ENCODE measurements at places on chromosomes 12 and 14.

- DNase-seq, result no peak
These were observed 10.4 kb downstream of the PAX9 start for GRCh38 chr14:36672095-36672494.

DNA sequence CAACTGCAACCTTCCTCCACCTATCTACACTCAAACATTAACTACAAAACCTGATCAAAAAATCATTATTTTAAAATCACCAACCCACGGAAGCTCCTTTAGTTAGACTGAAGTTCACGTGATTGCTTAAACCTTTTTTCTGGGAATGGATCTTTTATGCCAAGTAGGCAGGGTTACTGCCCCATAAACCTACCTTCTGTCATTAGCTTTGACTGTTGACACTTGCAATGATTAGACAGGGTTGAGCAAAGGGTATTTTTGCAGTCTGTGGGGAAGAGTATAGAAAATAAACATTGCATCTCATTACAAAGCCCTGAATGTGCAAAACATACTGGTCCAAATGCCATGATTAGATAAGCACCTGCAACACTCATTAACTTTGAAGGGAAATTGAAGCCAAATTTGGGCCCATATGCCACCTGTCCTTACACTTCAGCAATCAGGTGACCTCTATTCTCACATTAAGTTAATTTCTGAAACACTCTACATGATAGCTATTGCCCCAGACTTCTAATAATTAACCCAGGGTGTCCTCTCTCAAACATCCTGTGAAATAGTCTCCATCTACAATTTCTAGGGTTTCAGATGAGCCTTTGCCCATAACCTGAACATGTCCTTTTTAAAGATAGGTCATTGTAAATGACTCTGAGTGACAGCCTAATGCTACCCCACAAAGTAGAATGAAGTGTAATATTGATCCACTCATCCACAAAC lies 156.0 kb upstream of the PLEKHG7 start:
- DNase-seq, result no peak

GRCh38 chr12:131221061-131221956 lies 267.6 kb downstream of the ADGRD1 start:
- no peak for DNase-seq

DNA sequence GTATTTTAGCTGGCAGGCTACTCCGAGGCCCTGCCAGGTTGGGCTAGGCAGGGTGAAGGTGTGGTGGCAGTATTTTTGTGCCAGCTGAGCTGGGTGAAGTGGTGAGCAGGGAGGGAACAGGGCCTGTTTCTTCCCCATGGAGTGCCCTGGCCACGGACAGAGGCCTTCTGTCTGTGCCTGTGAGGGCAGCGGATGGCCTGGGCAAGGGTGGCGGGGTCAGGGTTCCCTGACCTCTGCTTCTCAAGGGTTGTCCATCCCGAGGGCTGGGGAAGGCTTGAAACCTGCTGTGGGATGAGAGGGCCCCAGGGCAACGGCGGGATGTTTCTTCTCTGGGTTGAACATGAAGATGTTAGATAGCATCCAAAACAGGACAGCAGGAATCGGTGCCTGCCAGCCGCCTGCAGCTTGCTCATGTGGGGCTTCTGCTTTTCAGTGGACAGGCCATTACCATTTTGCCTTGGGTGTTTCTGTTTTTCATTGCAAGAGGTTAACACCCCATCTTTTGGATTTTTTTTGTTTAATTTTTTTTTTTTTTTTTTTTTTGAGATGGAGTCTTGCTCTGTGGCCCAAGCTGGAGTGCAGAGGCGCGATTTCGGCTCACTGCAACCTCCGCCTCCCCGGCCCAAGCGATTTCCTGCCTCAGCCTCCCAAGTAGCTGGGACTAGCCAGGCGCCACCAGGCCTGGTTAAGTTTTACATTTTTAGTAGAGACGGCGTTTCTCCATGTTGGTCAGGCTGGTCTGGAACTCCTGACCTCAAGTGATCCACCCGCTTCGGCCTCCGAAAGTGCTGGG lies 3.3 kb downstream of the MTA1 start:
- no peak for DNase-seq

GRCh38 chr14:104101651-104102281 lies 16.3 kb downstream of the ASPG start:
- DNase-seq, result no peak

DNA sequence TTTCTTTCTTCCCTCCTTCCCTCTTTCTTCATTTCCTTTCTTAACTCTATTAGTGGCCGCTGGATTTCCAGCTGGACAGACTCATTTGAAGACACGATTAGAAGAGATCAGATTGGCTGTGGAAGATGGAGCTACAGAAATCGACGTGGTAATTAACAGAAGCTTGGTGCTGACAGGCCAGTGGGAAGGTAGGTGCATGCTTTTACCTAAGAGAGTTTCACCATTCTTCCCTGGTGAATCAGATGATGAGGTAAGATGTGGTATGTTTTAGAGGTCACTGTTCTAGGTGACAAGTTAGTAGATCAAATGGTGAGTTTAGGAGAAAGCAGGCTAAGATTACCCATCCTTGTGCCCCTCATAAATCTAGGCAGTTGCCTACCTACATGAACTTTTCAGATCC lies 51.6 kb downstream of the DERA start:
- DNase-seq, result no peak

- DNase-seq, result no peak
These were observed 180.6 kb downstream of the AKAP6 start for GRCh38 chr14:32509632-32510187.

GRCh38 chr14:24335461-24336171 lies 745 bp upstream of the ADCY4 start:
- DNase-seq, result no peak

- no peak for DNase-seq
These were observed 49.0 kb upstream of the PIWIL1 start for GRCh38 chr12:130288691-130289090.

DNA sequence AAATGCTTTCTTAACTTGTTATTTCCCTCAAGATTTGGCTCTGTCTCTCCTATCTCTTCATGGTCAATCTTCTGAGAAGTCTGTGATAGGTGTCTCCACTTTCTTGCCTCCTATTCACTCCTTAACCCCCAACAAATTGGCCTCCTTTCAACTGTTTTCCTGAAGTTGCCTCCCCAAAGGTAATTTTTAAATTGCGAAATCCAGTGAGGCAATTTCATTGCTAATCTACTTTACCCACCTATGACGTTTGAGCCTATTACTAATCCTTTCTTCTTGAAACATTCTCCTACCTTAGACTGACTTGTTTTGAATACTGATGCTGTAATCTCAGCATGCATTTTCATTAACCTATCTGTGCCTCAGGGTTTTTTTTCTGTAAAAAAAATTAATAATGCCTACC lies 6.0 kb upstream of the KCNH5 start:
- no peak for DNase-seq

DNA sequence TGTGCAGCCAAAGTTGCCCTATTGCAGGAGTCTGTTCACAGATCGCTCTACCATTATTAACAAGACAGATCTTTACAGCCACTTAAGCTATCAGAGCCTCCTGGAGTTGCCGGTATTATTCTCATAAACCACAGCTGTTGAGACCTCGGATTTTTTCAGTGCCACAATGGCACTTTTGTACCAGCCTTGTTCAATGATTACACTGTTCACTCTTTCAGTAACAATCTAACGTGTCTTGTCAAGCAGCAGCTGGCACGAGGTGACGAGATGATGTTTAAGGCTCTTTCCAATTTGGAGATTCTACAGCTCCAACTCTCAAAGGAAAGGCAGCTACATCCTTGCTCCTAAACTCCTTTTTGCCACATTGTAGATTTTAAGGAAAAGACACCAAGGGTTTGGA lies 30.7 kb downstream of the LRIG3 start:
- no peak for DNase-seq

DNA sequence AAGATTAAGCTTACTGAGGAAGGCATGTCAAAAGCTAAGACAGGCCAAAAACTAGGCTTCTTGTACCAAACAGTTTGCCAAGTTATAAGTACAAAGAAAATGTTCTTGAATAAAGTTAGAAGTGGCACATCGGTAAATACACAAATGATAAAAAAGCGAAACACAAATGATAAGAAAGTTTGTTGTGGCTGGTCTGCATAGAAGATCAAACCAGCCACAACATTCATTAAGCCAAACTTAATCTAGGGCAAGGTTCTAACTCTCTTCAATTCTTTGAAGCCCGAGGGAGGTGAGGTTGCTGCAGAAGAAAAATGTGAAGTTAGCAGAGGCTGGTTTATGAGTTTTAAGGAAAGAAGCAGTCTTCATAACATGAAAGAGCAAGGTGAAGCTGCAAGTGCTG lies 1119.6 kb upstream of the FLRT2 start:
- no peak for DNase-seq

GRCh38 chr12:57196439-57196838 lies 20.2 kb upstream of the NXPH4 start:
- DNase-seq, result no peak

DNA sequence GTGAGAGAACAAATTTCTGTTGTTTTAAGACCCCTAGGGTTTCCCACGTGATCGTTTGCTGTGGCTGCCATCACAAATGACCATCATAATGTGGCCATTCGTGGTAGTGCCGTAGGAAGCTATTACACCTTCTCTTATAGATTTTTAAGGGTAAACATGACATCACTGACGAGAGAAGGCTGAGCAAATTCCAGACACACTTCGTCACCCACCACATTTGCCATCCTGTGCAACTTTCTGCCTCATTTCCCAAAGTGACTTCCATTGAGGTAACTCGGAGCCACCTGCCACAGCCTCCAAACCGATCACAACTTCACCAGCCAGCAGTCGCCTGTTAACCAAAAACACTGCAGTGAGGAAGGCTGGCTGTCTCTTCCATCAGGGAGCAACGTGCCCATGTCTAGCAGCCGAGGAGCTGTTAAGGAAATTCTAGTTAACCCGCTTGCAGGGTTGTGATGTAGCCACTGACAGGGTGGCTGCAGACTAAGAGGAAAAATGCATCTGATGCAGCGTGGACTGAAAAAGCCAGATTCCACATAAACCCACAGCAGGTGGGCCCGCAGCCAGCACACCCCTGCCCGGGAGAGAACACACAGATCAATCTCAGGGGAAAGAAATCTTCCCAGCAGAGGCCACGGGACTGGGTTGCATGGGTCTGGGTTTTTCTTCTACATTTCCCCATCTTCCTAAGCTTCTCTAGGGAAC lies 44.6 kb downstream of the CCDC85C start:
- no peak for DNase-seq

DNA sequence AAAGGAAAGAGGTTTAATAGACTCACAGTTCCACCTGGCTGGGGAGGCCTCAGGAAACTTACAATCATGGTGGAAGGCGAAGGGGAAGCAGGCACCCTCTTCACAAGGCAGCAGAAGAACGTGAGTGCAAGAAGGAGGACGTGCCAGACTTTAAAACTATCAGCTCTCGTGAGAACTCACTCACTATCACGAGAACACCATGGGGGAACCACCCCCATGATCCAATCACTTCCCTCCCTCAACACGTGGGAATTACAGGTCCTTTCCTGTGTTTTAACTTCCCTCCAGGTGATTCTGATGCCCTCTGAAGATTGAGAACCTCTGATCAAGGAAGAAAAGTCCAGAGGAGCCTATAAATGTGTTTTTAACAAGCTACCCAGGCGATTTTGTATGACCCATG lies 358.7 kb downstream of the MED13L start:
- no peak for DNase-seq

- DNase-seq, result no peak
These were observed 974.5 kb upstream of the FLRT2 start for GRCh38 chr14:84555493-84555892.

DNA sequence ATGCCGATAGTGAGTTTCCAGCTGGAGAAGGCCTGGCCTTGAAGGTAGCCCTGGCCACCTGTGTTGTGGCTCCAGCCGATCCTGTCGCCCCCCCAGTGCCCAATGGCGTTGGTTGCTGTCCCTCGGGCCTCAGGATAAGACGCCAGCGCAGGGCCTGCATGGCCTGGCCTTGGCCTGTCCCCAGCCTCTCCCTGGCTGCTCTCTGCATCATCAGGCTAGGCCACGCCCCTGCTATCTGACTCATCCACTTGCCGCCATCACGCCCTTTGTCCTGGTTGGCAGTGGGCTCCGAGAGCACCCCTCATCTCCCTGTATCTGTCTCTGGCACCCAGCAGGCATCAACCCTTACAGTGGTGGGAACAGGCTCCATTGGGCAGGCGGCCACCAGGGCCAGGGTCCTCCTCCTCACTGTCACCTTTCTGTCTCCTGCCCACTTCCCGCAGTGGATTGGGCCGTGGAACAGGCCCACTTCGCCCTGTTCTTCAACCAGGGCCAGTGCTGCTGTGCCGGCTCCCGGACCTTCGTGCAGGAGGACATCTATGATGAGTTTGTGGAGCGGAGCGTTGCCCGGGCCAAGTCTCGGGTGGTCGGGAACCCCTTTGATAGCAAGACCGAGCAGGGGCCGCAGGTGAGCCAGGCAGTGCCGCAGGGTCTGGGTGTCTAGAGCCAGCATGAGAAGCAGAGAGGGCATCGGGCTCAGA lies 25.6 kb downstream of the ALDH2 start:
- no peak for DNase-seq

GRCh38 chr14:89254166-89254909 lies 162.7 kb downstream of the FOXN3 start:
- DNase-seq, result no peak

GRCh38 chr12:127628645-127629044 lies 638.3 kb upstream of the TMEM132C start:
- DNase-seq, result no peak

GRCh38 chr14:96069421-96069820 lies 30.3 kb downstream of the C14orf132 start:
- DNase-seq, result no peak

DNA sequence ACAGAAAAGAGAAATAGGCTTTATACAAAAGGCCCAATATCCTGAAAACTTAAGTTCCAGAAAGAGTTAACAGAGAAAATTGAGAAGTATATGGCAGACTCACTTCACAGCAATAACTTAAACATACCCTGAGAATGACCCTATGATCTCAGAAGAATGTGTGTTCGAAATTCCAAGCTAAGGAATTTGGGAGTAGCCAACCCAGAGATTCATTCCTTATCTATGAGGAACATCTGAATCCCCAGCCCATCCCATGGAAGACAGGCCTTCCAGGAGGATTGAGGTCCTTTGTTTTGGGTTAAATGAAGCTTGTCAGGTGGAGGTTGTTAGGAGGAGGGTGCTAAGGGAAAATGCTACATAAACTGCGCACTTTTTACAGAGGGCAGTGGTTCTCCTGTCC lies 7.5 kb upstream of the SAV1 start:
- DNase-seq, result no peak

GRCh38 chr14:31118892-31119291 lies 88.7 kb downstream of the HECTD1 start:
- DNase-seq, result no peak

DNA sequence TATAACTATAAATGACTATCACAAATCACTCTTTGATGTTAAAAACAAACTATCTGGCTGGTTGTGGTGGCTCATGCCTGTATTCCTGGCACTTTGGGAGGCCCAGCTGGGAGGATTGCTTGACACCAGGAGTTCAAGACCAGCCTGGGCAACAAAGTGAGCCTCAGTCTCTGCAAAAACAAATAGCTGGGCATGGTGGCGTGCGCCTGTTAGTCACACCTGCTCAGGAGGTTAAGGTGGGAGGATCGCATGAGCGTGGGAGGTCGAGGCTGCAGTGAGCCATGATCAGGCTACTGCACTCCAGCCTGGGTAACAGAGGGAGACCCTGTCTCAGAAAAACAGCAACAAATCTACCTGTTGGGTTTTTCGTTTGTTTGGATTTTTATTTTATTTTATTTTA lies 5.4 kb downstream of the TXNRD1 start:
- DNase-seq, result peak; percentile 23

GRCh38 chr12:7108796-7109571 lies at the start of gene C1RL:
TSS of gene C1RL (minus strand) at chr12:7109214. CDS start at chr12:7109180, 34 bp downstream.
- peak; percentile 79 for DNase-seq

- DNase-seq, result peak; percentile 74
These were observed 15.6 kb downstream of the BAG5 start for GRCh38 chr14:103546652-103547454.
